ENCODE measurements at places on chromosomes 7 and 10. TPM values are rescaled to one million over a fixed set of nuclear protein-coding genes. Genes with fewer than 3 reads are reported as not detected.

The ABHD11 gene
- total RNA-seq: 6.4 TPM

The ADCYAP1R1 gene
- not detected for total RNA-seq

- peak; percentile 4 for DNase-seq
These were observed 194.1 kb downstream of the EMX2 start for GRCh38 chr10:117736655-117737054.

DNA sequence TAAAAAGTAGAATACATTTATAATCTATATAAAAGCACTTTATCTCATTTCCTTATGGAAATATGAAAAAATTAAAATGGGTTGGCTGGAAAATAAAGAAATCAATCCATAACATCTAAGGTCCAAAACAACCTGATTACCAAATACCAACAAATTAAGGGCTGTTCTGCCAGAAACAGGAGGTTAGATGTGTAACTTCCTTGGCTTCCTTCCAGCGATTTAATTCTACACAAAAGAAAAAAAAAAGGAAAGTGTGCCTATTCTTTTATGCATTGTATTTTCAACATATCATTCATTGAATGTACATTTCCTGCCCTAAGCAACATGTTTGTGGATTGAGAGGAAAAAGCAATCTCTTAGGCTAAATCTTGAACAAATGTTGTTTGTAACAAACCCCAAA, 36.2 kb upstream of the USP6NL start:
- DNase-seq: no peak

- DNase-seq: no peak
These were observed 131.7 kb downstream of the SORCS1 start for GRCh38 chr10:107032700-107033401.

DNA sequence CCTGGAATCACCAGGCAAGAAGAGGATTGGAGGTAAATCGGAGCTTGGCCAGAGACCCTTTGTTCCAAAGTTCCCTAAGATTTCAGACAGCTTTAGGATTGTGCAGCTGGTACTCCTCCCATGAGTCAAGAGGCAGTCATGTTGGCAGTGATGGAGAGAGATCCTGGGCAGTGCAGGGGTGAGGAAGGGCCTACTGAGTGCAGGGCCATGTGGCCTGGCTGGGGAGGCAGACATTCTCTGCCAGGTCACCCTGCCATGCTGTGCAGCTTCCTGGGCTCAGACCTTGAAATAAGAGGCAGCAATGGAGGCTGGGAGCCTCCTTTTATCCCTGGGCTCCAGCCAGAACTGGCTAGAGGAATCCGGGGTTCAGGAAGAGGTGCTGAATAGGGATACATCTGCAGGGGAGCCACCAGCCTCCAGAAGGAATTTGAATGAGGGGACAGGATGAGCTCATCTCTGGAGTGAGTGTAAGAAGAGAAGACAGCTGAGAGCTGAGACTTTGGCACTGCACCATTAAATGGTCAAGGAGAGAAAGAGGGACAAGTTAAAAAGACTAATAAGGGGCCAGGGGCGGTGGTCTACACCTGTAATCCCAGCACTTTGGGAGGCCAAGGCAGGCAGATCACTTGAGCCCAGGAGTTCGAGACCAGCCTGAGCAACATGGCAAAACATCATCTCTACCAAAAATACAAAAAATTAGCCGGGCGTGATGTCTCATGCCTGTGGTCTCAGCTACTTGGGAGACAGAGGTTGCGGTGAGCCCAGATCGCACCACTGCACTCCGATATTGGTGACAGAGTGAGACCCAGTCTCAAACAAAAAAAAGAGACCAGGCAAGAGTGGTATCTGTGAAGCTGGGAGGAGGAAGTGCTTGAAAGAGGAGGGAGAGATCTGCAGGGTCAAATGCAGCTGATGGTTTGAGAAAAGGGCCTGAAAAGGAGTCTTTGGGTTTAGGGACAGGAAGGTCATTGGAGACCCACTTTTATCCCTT, 12.0 kb downstream of the SFTPD start:
- no peak for DNase-seq
